Liver (tissue), 10 donors: ENCODE measurements at places on chromosomes 12 and 14. TPM values are rescaled to one million over a fixed set of nuclear protein-coding genes. Genes with fewer than 3 reads are reported as not detected.

Gene POLE
- 39.2 TPM for total RNA-seq

DNA sequence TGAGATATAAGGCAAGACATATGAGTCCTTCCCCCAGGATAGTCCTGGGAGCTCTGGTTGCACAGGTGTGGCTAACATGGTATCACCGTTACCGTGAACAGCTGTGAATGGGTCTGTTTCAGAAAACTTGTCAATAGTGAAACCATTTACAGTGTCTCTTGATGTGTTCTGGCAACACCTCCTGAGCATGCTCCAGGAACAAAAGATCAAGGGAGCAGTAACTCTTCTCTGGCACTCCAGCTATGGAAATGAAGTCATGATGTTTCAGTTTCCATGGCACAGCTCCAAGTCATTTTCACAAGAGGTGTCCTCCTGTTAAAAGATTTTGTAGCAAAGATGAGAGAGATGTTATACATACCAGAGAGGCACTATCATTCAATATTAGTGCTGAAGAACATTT, 253.7 kb downstream of the SNAPC1 start:
- no peak for DNase-seq

GRCh38 chr12:74317078-74317601, 220.5 kb upstream of the ATXN7L3B start:
- DNase-seq: no peak

- no peak for DNase-seq
Observed at GRCh38 chr12:3222979-3223378, 145.8 kb downstream of the TSPAN9 start.

Gene NID2
- total RNA-seq: 15.4 TPM

- DNase-seq: no peak
Observed at GRCh38 chr14:68719634-68720384, 73.1 kb downstream of the ZFP36L1 start.

Gene BEGAIN
- 0.47 TPM for total RNA-seq

GRCh38 chr12:124893792-124894516, 20.5 kb downstream of the UBC start:
- no peak for DNase-seq

DNA sequence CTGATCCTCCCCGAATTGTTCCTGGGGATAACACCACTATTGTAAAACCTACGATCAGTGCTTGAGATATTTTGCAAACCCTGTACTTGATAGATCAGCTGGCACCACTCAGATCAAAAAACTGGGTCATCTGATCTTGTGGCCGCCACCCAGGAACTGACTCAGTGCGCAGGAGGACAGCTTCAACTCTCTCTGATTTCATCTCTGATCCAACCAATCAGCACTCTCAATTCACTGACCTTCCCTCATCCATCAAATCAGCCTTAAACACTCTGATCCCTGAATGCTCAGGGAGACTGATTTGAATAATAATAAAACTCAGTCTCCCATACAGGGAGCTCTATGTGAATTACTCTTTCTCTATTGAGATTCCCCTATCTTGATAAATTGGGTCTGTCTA, 4.2 kb upstream of the XPOT start:
- no peak for DNase-seq

Gene CLEC4C
- total RNA-seq: 0.33 TPM

- DNase-seq: no peak
Observed at GRCh38 chr12:60052483-60052882, 456.7 kb downstream of the SLC16A7 start.

GRCh38 chr14:88605594-88605993, 42.8 kb downstream of the ZC3H14 start:
- DNase-seq: no peak

Gene GPR65
- 2.3 TPM for total RNA-seq

DNA sequence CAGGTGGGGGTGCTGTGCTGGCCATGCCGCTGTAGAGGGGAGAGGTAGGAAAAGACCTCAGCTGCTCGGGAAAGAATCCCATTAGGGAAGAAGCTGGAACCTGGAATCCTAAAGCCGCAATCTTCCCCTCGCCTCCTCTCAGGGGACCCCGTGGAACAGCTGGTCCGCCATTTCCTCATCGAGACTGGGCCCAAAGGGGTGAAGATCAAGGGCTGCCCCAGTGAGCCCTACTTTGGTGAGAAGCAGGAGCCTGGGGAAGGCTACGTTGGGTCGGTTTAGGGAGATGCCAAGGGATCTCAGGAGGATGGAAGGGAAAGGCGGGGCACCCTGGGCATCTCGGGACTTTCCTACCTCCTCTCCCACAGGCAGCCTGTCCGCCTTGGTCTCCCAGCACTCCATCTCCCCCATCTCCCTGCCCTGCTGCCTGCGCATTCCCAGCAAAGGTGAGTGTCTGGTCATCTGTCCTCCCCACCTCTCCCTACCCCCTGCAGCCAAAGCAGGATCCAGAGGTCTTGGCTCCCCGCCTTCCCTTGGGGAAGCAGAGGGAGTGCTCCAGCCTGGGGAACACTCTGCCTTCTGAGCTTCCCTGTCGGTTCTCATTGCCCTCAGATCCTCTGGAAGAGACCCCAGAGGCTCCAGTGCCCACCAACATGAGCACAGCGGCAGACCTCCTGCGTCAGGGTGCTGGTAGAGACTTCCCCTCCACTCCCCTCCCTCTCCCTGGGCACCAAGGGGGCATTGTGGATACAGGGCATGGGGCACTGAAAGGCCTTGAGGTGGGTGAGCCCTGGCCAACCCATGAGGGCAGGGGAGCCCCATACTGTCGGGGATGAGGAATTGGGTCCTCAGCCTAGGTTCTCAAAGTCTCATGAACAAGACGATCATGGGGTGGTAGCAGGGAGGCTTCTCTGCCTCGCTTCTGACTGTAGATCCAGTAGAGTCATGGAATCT, 12.4 kb downstream of the TNS2 start:
- DNase-seq: no peak

- DNase-seq: no peak
Observed at GRCh38 chr14:104390941-104391901, 188.3 kb upstream of the C14orf180 start.
